ENCODE measurements at places on chromosomes 7 and 10.
A peak's percentile ranks its signal among the peaks of the same experiment; 100 is the strongest.

DNA sequence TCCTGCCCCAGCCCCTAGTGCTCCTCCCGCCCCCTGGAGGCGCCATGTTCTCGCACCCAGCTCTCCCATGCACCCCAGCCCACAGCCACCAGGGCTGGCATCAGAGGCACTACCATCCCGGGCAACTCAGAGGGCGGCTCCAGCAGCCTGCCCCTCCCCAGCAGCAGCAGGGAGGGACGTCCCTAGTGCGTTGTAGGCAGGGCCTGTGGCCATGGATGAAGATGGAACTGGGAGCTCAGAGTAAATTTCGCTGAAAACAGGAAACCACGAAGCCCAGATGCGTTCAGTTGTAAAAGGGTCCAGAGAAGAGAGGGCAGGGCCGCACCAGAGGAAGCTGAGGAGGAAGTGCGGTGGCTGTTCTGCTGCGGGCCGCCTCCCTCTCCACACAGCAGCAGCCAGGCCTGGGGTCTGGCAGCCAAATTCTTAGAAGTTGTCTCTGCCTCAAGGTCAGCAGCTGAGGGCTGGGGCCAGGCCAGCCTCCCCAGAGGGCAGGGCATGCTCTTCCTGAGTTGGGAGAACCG lies 24.6 kb downstream of the VSIR start:
- no peak for DNase-seq

GRCh38 chr10:110504111-110504735 lies 6.5 kb downstream of the DUSP5 start:
- no peak for DNase-seq

DNA sequence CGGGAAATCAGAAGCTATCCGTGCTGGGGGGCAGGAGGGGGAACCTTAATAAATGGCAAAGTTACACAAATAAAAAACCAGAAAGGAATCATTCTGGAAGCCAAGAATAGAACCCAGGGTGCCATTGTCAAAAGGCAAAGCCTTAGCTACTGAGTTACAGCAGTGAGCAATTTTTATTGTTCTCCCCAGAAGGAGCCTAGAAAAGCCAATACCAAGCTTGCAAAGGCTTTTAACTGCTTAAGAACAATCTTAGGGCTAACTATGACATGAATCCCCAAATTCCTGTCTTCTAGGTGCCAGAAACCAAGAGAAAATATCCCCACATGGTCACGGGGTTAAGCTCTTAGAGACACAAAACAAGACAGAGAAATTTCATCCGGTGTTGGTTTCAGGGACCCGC lies 482.7 kb downstream of the CCSER2 start:
- DNase-seq = no peak

DNA sequence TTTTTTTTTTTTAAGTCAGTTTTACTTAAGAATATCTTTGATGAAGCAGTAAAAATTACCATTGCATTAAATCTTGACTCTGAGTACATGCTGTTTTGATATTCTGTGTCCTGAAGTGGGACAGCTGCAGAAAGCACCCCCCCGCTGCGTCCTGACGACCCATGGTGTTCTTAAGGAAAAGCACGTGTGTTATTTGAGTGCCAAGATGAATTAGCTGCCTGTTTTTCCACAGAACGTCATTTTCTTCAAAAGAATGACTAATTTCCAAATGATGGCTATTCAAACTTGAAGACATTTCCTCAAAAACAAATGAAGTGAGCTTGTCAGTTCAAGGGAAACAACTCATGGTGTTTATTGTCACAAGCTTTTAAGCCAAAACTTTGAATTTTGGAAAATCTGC lies 45.9 kb downstream of the CREM start:
- DNase-seq = no peak

DNA sequence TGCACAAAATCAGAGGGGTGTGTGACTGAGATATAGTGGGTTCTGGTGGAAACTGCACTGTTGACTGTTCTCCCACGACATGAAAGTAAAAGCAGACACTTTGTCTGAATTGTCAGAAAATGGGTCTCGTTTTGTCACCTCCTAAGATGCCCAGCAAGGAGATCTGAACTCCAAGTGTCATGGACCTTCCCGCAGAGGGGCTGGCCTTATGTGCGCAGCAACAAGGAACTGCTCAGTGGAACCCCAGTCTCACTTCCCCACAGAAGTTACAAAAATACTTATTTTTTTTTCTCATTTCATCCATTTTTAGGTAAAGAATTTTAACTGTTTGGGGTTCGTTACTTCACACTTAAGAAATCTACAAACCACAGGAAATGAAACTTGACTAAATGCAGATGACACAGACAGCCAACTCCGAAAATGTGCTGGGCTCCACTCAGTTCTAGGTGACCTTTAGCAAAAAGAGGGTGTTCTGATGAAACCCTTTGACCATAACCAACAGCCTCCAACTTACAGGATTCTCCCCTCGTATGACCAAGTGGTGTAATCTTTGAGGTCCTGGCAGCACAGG lies 115.0 kb downstream of the FAM107B start:
- DNase-seq = no peak

GRCh38 chr10:49444349-49444748 lies 48.5 kb upstream of the DRGX start:
- DNase-seq = no peak

GRCh38 chr7:80932536-80932935 lies 13.7 kb upstream of the SEMA3C start:
- DNase-seq = no peak

DNA sequence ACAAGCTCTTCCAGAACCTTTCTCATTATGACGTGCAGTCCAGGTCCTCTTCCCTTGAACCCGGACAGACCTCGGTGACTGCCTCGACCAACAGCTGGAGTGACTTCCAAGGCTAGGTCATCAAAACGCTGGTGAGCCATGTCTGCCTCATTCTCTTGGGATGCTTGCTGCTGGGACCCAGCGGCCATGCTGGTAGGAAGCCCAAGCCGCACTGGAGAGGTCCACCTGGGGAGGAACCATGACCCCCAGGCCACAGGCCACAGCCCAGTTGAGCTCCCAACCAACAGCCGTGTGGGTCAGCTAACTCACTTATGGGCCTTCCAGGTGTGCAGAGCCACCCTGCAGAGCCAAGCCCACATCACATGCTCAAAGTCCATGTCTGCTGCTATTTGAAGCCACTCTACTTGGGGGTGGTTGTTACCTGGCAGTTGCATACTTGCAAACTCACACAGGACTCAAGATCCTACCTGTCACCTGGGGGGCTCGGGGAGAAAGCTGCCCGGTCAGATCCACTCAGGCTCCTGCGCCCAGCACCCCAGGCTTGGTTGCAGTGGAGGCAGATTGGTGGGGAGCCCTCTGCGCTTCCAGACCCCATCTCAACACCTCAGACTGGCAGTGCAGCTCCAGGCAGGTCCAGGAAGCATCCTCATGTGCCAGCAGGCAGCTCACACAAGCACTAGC lies 57.0 kb downstream of the MICALL2 start:
- no peak for DNase-seq

DNA sequence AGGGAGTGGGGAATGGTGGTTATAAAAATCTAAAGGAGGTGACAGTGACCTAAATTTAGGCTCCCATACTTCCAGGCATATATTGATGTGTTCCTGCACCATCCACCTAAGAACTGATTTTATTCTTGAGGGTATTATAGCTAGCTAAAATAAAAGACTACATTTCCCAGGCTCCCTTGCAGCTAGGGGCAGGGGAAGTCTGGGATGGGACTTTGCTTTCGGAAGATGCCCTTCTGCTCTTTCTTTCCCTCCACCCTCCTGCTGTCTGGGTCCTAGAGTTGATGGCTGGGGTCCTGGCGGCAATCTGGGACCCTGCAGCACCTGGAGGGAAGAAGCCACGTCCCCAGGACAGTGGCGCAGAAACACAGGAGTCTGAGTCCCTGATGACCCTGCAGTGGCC lies 53.8 kb upstream of the SAMD8 start:
- DNase-seq = no peak

DNA sequence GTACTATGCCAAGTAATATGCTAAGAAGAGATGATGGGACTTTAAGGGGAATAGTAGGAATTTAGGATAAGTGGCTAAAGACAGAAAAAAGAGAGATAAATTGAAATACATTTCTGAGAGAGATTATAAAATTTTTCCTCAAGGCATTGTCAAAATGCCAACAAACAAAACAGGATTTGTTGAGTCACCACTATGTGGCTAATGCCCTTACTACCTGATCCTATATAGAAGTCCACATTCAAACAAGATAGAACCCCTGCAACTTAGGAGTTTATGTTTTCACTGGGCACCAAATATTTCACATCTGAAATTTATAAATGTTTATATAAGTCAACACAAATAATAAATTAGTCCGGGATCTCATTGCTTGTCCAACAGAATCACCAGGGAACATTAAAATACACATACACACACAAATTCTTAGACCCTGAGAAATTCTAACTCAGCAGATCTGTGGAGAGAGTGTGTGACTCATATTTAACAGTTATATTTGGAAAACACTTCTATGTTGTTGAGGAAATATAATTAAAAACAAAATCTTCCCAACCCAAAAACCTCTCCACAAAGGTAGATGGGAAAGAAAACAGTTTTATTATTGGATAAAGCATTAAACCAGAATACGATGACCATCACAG lies 154.3 kb downstream of the PPP1R3A start:
- DNase-seq = no peak

- DNase-seq = no peak
Measured at GRCh38 chr10:6353526-6353925, 150.8 kb downstream of the PFKFB3 start.

DNA sequence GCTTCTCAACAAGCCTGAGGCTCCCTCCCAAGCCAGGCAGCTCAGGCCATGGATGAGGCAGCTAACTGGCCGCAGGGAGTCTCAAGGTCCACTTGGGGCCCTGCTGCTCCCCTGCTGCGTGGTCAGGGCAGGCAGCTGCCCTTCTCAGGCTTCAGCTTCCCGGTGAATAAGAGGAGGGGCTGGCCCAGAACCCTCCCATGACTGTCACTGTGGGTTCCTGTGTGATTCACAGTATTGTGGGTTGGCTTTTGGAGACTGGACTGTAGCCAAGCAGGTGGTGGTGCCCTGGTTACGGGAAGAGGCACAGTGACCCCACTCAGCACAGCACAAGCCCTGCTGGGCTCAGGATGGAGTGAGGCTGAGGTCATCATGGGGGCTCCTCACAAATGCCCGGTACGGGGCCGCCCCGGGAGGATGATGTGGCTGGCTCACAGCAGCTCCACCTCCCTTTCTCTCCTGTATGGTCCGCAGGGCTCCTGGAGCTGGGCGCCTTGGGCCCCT lies 189.8 kb downstream of the HECW1 start:
- DNase-seq = peak; percentile 23

- DNase-seq = no peak
Measured at GRCh38 chr7:118642396-118642795, 417.9 kb downstream of the ANKRD7 start.
